Muscle of back (tissue), 13 donors: ENCODE measurements at places on chromosomes 7 and 10. TPM values are rescaled to one million over a fixed set of nuclear protein-coding genes. Genes with fewer than 3 reads are reported as not detected.

- DNase-seq = peak; percentile 13
These were observed 182.8 kb upstream of the DGKB start for GRCh38 chr7:15085366-15085765.

- DNase-seq = no peak
These were observed 80.8 kb downstream of the RBM20 start for GRCh38 chr10:110724937-110725336.

DNA sequence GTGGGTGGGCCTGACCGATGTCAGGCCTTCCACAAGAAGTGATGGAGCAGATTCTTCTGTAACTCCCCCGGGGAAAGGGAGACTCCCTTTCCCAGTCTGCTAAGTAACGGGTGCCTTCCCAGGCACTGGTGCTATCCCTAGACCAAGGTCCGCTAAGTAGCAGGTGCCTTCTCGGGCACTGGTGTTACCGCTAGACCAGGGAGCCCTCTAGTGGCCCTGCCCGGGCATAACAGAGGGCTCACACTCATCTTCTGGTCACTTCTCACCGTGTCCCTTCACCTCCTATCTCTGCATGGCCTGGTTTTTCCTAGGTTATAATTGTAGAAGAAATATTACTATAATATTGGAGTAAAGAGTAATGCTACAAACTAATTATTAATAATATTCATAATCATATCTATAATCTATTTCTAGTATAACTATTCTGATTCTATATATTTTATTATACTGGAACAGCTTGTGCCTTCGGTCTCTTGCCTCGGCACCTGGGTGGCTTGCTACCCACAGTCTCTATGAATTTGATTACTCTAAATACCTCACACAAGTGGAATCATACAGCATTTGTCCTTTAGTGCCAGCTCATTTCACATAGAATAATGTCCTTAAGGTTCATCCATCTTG, 1378.7 kb downstream of the XPNPEP1 start:
- peak; percentile 28 for DNase-seq

DNA sequence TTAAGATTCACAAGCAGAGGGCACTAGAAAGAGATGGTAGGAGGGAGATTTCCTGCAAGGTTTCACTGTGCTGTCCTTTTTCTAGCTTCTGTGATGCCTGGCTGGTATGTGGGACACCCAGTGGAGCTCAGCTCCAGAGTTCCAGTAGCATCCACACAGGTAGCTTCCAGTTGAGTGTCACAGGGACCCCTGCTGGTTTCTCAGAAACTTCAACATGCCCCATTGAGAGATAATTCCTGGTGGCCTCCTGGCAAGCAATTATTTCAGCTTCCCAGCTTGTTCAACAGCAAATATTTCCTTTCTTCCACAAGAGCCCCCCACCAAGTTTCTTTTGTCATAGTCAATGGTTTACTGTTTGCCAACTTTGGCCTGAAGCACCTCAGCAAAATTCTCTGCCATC, 858.7 kb downstream of the REEP3 start:
- DNase-seq = no peak

OPN1SW gene
- 1.7 TPM for polyA plus RNA-seq

DNA sequence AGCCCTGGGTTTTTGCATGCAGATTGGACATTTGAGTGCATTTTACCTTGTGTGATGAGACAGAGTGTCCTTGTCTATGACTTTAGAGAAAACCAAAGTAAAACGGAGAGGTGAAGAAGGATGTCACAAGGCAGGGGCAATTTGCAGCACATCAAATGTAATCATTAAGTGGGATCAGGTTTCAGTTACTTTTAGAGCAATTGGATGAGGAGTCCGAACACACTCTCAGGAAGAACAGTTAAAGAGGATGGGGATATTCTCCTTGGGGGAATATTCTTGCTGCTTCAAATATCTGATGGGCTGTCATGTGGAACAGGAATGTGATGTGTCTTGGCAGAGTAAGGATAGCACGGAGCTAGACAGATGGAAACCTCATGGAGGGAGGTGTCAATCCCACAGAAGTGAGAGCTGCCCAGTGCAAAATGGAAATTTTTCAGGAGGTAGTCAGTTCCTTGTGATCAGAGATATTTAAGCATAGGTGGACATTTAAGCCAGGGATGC, 757 bp downstream of the RAB19 start:
- no peak for DNase-seq

DNA sequence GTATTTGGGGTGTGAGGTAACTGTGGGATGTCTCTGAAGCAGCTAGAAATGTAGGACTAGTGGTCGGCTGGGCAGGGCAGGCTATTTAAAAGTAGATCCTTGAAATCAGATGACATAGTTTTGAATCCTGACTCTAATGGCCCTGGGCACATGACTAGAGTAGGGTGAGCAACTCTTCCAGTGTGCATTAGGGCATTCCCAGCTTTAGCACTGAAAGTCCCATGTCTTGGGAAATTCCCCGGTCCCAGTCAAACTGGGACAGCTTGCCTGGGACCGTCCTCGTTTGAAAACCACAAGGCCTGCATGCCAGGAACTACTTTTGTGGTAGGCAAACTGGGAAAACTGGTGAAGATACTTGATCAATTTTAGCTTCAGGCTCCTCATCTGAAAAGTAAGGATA, 255.3 kb downstream of the PTEN start:
- DNase-seq = no peak

CALD1 gene
- polyA plus RNA-seq = 121 TPM

DNA sequence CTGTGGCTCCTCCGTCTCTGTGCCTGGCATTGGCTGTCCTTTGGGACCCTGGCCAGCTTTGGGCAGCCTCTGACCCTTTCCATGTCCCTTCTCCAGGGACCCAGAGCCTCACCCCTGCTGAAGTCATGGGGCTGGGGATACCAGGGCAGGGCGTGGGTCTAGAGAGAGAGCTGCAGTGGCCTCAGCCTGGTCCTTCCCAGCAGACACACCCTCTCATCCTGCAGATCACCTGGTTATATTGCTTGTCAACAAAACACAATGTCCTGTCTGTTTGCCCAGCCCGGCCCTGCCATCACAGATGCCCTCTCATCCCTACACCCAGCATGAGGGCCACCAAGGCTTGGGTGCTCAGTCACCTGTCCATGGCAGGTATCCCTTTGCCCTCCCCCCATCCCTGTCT, 1.8 kb downstream of the MUC17 start:
- DNase-seq = no peak

DNA sequence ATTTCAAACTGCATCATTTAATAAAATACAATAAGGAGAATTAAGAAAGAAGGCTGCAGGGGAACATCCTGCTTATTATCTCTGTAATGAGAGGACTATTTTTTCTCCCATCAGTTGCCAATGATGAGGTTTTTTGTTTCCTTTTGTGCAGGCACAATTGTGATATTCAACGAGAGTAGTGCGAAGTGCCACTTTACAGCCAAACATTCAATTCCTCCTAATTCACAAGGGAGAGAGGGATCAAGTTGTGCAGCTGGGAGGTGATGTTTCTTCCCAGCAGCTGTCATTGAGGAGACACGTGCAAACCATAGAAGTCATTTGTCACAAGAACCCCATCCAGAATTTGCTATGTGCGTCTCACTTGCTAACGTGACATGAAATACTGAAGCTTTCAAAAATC, 81.6 kb upstream of the ICA1 start:
- DNase-seq = peak; percentile 18

DNA sequence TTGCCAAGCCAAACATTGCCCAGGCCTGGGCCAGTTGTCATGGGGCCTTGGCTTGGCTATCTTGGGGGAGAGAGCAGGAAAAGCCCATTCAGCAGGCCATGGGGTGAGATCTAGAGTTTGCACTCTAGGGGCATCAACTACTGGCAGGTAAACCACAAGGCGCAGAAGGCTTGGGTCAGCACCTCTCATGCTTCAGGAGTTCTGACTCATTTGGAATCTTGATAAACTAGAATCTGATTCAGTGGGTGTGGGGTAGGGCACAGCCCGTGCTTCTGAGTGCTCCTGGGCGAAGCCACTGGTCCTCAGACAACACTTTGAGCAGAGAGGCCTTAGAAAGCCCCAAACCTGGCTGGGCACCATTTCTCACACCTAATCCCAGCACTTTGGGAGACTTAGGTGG, 81.1 kb downstream of the RGS10 start:
- no peak for DNase-seq

- DNase-seq = no peak
These were observed 145.1 kb upstream of the MKLN1 start for GRCh38 chr7:131182446-131183058.

DNA sequence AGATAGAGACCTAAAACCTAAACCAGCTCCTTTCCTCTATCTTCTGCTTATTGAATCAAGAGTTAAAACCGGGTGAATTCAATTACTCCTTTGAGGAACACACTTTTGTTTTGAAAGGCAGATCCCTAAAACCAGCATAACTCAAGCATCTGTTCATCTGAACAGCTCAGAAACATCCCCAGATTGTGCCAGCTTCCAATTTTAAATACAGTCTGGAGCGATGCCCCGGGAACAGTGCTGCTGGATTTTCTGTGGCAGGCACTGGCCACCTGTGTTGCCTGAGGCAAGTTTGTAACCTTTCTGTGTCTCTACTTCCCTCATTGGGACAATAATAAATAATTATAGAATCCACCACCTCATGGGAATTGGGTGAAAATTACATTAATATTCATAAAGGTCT, 281.4 kb upstream of the NFE2L3 start:
- DNase-seq = no peak

GRCh38 chr7:41826641-41827040, 123.8 kb upstream of the INHBA start:
- no peak for DNase-seq

- DNase-seq = peak; percentile 2
These were observed 2.0 kb upstream of the SFTPA1 start for GRCh38 chr10:79608505-79609375.

GRCh38 chr7:117616694-117617093, 136.9 kb downstream of the CFTR start:
- DNase-seq = no peak

GRCh38 chr10:133351408-133352318, 4.5 kb downstream of the PRAP1 start:
- no peak for DNase-seq

GRCh38 chr10:114173603-114173920, 441 bp downstream of the CCDC186 start:
- DNase-seq = no peak

- peak; percentile 56 for DNase-seq
These were observed 539 bp upstream of the MKLN1 start for GRCh38 chr7:131327049-131327625.

GRCh38 chr7:127912901-127913300, 118.3 kb downstream of the LRRC4 start:
- DNase-seq = no peak

DNA sequence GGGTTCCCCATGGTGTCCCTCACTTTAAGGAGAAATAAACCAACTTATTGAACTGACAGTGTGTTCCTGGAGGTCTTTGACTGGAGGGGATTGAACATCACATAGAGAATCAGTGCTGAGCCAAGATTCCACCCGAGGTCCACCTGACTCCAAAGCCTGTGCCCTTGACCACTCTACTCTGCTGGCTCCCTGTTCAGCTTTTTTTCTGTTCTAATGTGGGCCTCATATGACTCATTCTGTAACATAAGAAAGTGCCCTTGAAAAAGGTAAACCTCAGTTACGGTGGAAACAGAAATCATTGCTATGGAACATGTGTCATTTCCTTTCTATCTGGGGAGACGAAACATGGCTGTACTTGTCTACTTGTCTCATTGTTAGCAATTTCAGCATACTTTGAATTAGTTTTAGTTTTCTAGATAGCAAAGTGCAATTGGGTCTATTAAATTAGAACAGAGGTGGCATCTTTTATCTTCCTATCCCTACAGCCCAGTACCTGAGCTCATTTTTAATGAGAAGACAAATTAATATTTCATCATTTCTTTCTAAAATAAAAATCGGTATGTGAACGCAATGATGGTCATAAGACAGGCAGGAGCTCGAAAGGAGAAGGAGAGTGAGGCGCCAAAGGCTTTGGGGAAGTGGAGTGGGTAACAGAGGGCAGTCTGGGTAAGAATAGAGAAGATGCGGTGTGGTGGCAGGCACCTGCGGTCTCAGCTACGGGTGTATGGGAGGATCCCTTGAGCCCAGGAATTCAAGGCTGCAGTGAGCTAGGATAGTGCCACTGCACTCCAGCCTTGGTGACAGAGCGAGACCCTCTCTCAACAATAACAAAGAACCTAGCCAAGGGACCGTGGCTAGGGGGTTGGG, 1.5 kb downstream of the GSDME start:
- DNase-seq = no peak

SPDYE1 gene
- 0.29 TPM for polyA plus RNA-seq

GRCh38 chr10:42551582-42552187, 86.7 kb downstream of the ZNF33B start:
- no peak for DNase-seq

C7orf25 gene
- polyA plus RNA-seq = 1.9 TPM

- no peak for DNase-seq
These were observed 187.1 kb downstream of the KIF20B start for GRCh38 chr10:89888321-89889070.

GRCh38 chr7:67343572-67343971, 346.9 kb downstream of the TYW1 start:
- peak; percentile 76 for DNase-seq

DNA sequence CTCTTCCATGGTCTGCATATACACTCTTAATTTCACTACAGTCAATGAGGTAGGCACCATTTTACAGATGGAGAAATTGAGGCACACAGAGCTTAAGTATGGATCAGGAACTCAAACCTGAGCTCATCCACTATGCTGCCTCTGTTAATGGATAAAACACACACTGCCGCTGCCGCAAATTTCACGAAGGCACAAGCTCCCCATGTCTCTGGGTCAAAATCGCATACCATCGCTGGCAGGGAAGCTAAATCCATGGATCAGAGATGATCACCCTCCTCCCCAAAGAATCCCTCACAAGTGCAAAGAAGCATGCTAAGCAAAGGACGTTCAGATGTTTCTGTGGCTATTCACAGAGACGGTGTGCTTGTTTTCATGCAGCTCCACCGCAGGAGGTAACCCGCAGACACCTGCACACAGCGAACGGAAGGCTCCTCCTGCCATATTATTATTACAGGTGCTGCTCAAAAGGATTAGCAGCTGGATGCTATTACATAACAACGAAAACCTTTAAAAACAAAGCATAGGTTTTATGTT, 109.3 kb downstream of the UBE2H start:
- DNase-seq = no peak

SAMD9 gene
- polyA plus RNA-seq = 3.3 TPM

SCRN1 gene
- polyA plus RNA-seq = 36.2 TPM

GRCh38 chr10:111439034-111439842, 362.4 kb downstream of the ADRA2A start:
- no peak for DNase-seq

DPP6 gene
- polyA plus RNA-seq = 5.8 TPM

DNA sequence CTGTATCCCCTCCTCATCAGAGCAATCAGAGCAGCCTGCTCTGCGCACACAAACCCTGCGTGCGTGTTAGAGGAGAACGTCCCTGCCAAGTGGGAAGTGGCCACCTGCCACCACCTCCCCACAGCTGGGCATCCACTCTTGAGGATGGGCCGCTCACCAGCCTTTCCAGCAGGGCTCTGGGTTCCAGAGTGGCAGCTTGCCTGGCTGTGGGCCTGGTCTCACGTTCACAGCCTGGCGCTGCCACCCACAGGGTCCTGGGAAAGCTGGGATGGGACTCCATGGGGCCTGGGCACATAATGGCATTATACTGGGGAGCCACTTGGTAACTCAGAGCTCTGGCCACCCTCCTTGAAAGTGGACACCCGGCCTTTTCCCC, 151.1 kb upstream of the PPP2R2D start:
- DNase-seq = no peak

PTPN12 gene
- 69.6 TPM for polyA plus RNA-seq

DNAJC12 gene
- 7.5 TPM for polyA plus RNA-seq

FAM221A gene
- 2.2 TPM for polyA plus RNA-seq
